Mucosa of descending colon (tissue), 3 donors: ENCODE measurements at places on chromosomes 4 and X. TPM values are rescaled to one million over a fixed set of nuclear protein-coding genes. Genes with fewer than 3 reads are reported as not detected.

Gene USP17L30
- total RNA-seq, result not detected

Gene AFF2
- total RNA-seq, result 0.29 TPM

Gene TECRL
- not detected for total RNA-seq

Gene JAKMIP1
- 0.63 TPM for total RNA-seq

Gene MEPE
- total RNA-seq, result not detected

Gene TMPRSS11A
- not detected for total RNA-seq

Gene FOXR2
- not detected for total RNA-seq

Gene PRKG2
- 9.8 TPM for total RNA-seq

Gene CXXC4
- total RNA-seq, result 1.7 TPM

Gene PRMT9
- total RNA-seq, result 7.1 TPM

Gene PPP1R2C
- not detected for total RNA-seq

Gene ETNPPL
- not detected for total RNA-seq

Gene MTCP1
- total RNA-seq, result 11.7 TPM

Gene CFAP47
- total RNA-seq, result not detected

Gene NLGN3
- total RNA-seq, result 3.1 TPM

Gene IL9R
- total RNA-seq, result 2.4 TPM

Gene AWAT1
- not detected for total RNA-seq

Gene FAM13A
- total RNA-seq, result 41.6 TPM

Gene SORBS2
- 416 TPM for total RNA-seq

Gene SOWAHB
- 27.0 TPM for total RNA-seq

Gene OTUD6A
- total RNA-seq, result not detected

Gene RRAGB
- total RNA-seq, result 8.9 TPM

Gene TRAM1L1
- total RNA-seq, result 0.38 TPM

Gene ENAM
- not detected for total RNA-seq

Gene KIAA1210
- total RNA-seq, result not detected

Gene CT55
- not detected for total RNA-seq

Gene DNAJB14
- 54.2 TPM for total RNA-seq

Gene SUPT20HL1
- total RNA-seq, result not detected

Gene FRG2
- not detected for total RNA-seq

Gene PTPN13
- 15.6 TPM for total RNA-seq

Gene TKTL2
- 0.22 TPM for total RNA-seq

Gene SMARCA1
- 31.6 TPM for total RNA-seq
